ENCODE measurements at places on chromosomes 5 and 9. TPM values are rescaled to one million over a fixed set of nuclear protein-coding genes. Genes with fewer than 3 reads are reported as not detected.

The DOK3 gene
- 3.3 TPM for total RNA-seq

The SMIM23 gene
- not detected for total RNA-seq

The DIRAS2 gene
- not detected for total RNA-seq

The BTNL8 gene
- not detected for total RNA-seq

The PCDHGB6 gene
- total RNA-seq: not detected

The SHROOM1 gene
- 11.5 TPM for total RNA-seq

The SLC1A1 gene
- total RNA-seq: not detected

DNA sequence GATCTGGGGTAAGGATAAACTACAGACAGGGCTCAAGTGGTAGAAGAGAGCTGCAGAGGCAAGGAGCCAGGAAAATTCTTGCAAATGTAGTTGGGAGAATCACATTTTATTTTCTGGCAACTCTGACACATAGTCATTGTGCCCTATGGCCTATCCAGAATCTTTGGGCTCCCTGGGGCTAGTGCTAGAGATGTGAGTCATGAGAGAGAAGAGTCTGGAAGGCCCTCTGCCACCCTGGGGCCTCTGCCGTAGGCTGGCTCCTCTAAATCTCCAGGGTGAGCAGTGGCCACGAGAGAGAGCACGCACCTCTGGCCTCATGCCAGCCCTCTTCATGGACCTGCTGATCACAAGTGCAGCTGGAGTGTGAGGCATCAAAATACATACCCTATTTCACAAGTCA lies 74.3 kb upstream of the SSBP2 start:
- H3K4me1 ChIP-seq: peaks cover 1% of the 10 kb centered on the region
- no peaks in the 10 kb centered on the region for H3K27me3 ChIP-seq
- no peak overlapping the region for H3K27ac ChIP-seq
- H3K4me3 ChIP-seq: no peak overlapping the region
- no peak for DNase-seq
- H3K36me3 ChIP-seq: no peaks in the 10 kb centered on the region

- DNase-seq: no peak
- no peak overlapping the region for H3K27ac ChIP-seq
- H3K36me3 ChIP-seq: no peaks in the 10 kb centered on the region
- H3K4me1 ChIP-seq: no peaks in the 10 kb centered on the region
- no peak overlapping the region for H3K4me3 ChIP-seq
Observed at GRCh38 chr5:106699796-106700195, 970.9 kb downstream of the EFNA5 start.

GRCh38 chr5:112063856-112064255 lies 306.9 kb upstream of the NREP start:
- H3K4me1 ChIP-seq: no peaks in the 10 kb centered on the region
- H3K27ac ChIP-seq: no peak overlapping the region
- peaks cover 6% of the 10 kb centered on the region for H3K27me3 ChIP-seq
- no peaks in the 10 kb centered on the region for H3K36me3 ChIP-seq

DNA sequence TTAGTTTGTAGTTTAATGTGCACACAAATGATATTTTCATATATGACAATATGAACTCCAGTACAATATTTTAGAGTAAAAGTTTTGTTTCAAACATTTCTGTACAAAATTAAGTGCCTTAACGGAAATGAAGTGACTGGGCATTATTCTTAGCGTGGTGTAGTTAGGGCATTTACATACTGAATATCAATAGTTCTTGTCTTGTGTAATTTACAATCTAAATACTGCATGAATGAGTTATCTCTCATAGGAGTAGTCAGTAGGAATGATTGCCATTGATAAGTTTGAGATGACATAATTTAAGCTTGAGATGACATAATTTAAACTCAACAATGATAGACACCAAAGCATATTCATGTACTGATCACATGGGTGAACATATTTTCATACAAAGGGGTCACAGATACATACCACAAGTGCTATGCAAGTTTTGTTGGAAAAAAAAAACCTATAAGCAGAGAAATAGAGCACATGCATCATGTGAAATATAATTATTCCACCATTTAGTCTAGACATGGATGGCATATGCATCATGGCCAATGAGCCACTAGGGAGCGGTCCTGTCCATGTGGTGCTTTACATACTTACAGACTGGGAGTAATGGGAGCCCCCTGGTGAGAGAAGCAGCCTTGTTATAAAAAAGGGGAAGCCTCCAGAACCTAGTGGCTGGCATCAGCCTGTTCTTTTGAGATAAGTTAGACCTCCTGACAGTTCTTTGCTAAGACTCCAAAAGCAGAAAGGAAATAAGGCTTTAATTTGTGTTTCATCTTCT lies 1523.9 kb downstream of the MAT2B start:
- H3K27ac ChIP-seq: no peak overlapping the region
- H3K4me3 ChIP-seq: no peak overlapping the region
- no peaks in the 10 kb centered on the region for H3K36me3 ChIP-seq
- no peaks in the 10 kb centered on the region for H3K27me3 ChIP-seq

DNA sequence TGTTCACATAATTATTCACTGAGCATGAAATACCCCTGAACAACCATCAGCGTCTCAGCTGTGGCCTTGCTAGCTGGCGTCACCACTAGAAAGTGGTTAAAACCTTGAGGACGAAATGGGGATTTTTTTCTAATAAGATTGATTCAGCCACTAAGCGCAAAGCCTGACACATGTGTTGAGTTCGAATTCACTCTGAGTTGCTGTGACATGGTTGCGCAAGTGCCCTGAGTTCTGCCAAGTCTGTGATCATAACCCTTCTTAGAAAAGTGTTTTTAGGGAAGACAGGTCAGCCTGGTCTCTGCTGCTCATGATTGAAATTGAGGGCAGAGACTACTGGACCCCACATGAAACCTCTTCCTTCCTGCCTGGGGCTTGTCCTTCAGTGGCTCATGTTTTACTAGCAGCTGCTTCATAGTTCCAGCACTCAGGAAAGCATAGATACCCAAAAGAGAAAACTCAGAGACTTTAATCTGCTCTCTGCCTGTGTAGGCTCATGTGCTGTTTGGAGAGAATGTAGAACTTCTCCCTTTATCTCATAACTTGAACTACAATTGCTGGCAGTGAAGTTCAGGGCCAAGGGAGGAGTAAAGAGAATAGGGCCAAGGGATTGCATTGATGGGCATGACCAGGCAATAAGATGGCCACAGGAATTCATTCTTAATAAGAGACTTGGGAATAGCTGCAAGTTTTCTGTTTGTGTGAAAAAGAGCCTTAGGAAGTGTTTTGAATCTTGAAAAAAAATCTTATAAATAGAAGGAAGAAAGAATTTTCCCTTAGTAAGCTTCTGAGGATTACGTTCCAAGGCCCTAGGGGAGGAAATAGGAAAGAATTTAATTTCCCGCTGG lies 66.8 kb upstream of the CXCL14 start:
- no peak overlapping the region for H3K27ac ChIP-seq
- DNase-seq: no peak
- no peaks in the 10 kb centered on the region for H3K4me1 ChIP-seq
- no peak overlapping the region for H3K4me3 ChIP-seq
- H3K36me3 ChIP-seq: no peaks in the 10 kb centered on the region

GRCh38 chr9:784916-785315 lies 56.6 kb upstream of the DMRT1 start:
- H3K27me3 ChIP-seq: peaks cover 22% of the 10 kb centered on the region
- peaks cover 10% of the 10 kb centered on the region for H3K4me1 ChIP-seq
- no peak overlapping the region for H3K27ac ChIP-seq

- H3K27ac ChIP-seq: no peak overlapping the region
- no peak overlapping the region for H3K4me3 ChIP-seq
- H3K27me3 ChIP-seq: no peaks in the 10 kb centered on the region
- no peaks in the 10 kb centered on the region for H3K4me1 ChIP-seq
Observed at GRCh38 chr5:106080535-106080934, 1590.2 kb downstream of the EFNA5 start.

GRCh38 chr5:134409321-134409720 lies 2.4 kb downstream of the CDKN2AIPNL start:
- peaks cover 10% of the 10 kb centered on the region for H3K36me3 ChIP-seq
- peaks cover 30% of the 10 kb centered on the region for H3K4me1 ChIP-seq
- H3K27ac ChIP-seq: no peak overlapping the region
- H3K27me3 ChIP-seq: no peaks in the 10 kb centered on the region
- DNase-seq: no peak

- H3K27me3 ChIP-seq: no peaks in the 10 kb centered on the region
- H3K27ac ChIP-seq: peak overlapping the region; percentile 67
- H3K4me1 ChIP-seq: peaks cover 14% of the 10 kb centered on the region
Observed at GRCh38 chr5:80408484-80409366, 861 bp downstream of the ZFYVE16 start.

DNA sequence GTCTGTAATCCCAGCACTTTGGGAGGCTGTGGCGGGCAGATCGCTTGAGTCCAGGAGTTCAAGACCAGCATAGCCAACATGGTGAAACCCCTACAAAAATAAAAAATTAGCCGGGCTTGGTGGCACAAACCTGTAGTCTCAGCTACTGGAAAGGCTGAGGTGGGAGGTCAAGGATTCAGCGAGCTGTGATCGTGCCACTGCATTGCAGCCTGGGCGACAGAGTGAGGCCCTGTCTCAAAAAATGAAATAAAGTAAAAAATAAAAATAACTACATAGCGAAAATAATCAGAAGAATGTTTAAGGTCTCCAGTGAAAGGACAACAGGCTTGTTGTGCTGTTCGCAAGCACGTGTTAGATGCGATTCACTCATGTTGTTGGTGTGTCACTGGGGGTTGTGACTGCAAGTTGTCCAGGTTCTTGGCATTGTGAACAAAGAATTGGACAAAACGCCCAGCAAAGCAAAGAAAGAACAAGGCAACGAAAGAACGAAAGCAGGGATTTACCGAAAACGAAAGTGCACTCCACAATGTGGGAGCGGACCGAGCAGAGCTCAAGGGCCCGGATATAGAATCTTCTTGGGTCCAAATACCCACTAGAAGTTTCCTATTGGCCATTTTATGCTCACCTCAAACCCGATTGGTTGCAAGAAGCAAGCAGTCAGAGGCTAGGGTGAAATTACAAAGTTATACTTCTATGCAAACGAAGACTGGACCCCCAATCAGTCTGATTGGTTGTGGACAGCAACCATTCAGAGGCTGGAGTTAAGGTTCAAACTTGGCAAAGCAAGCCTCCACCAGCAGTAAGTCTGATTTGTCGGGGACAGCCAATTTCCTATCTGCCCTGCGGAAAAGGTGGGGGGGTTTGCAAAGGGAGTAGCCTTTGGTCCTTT lies 844 bp upstream of the MCCC2 start:
- H3K27me3 ChIP-seq: no peaks in the 10 kb centered on the region
- peaks cover 31% of the 10 kb centered on the region for H3K4me1 ChIP-seq
- H3K27ac ChIP-seq: peak overlapping the region; percentile 96
- DNase-seq: peak; percentile 49

DNA sequence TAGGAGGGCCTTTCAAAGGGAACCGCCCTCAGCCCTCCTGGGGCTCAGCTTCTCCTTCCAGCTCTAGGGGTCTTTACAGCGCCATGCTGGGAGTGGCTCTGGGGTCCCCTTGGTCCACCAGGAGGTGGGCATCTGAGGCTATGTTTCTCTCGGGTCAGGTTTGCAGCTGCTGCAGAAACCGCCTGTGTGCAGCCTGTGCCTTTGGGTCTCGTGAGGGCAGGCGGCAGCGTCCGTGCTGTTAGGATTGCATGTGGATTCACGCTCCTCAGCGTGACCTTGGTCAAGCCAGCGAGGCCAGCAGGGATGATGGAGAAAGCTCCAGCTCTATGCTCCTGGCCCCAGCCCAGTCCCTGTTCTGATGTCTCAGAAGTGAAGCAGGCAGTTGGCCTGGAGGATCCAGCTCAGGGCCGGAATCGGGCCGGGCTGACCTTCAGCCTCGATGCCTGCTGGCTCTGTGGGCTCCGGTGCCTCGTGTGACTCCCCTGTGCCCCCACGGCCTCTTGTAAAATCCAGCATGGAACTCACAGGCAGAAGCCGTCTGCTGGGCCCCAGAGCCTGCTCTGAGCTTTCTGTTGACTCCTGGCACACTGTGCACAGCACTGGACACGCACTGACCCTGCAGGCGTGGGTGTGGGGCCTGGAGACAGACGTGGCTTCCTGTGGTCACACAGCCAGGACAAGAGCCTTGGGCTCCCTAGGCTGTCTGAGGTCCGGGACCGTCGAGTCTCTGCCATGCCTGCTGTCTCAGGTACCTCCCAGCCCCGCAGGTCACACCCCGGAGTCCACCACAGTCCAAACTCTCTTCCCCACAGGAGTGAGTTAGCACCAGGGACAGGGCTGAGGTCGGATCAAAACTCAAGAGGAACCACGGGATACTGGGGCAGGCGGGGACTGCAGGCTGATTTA lies 54.3 kb downstream of the TRIP13 start:
- H3K36me3 ChIP-seq: no peaks in the 10 kb centered on the region
- H3K4me1 ChIP-seq: no peaks in the 10 kb centered on the region
- peak; percentile 33 for DNase-seq
- H3K27ac ChIP-seq: no peak overlapping the region
- peaks cover 68% of the 10 kb centered on the region for H3K27me3 ChIP-seq

- H3K27me3 ChIP-seq: peaks cover 3% of the 10 kb centered on the region
- peaks cover 3% of the 10 kb centered on the region for H3K4me1 ChIP-seq
- no peaks in the 10 kb centered on the region for H3K36me3 ChIP-seq
- no peak overlapping the region for H3K27ac ChIP-seq
Observed at GRCh38 chr5:160614136-160614535, 192.5 kb downstream of the PTTG1 start.

- H3K27ac ChIP-seq: peak overlapping the region; percentile 75
- no peaks in the 10 kb centered on the region for H3K36me3 ChIP-seq
- no peak overlapping the region for H3K4me3 ChIP-seq
- DNase-seq: no peak
- H3K4me1 ChIP-seq: peaks cover 51% of the 10 kb centered on the region
Observed at GRCh38 chr5:14364096-14364495, 217.5 kb upstream of the OTULINL start.

GRCh38 chr5:172370237-172370640 lies 84.1 kb downstream of the SH3PXD2B start:
- H3K4me3 ChIP-seq: no peak overlapping the region
- H3K4me1 ChIP-seq: peaks cover 4% of the 10 kb centered on the region
- no peak for DNase-seq

GRCh38 chr5:114185274-114185673 lies 176.6 kb upstream of the KCNN2 start:
- no peaks in the 10 kb centered on the region for H3K27me3 ChIP-seq
- H3K27ac ChIP-seq: no peak overlapping the region
- H3K4me1 ChIP-seq: no peaks in the 10 kb centered on the region

GRCh38 chr9:72583370-72583769 lies 62.0 kb downstream of the TMC1 start:
- peaks cover 4% of the 10 kb centered on the region for H3K27me3 ChIP-seq
- peaks cover 4% of the 10 kb centered on the region for H3K36me3 ChIP-seq
- no peak overlapping the region for H3K4me3 ChIP-seq
- H3K4me1 ChIP-seq: peaks cover 36% of the 10 kb centered on the region
- DNase-seq: no peak

GRCh38 chr5:132389585-132390286 lies 20.2 kb downstream of the SLC22A5 start:
- no peaks in the 10 kb centered on the region for H3K36me3 ChIP-seq
- H3K27me3 ChIP-seq: no peaks in the 10 kb centered on the region
- H3K4me3 ChIP-seq: no peak overlapping the region
- DNase-seq: peak; percentile 50
- peaks cover 56% of the 10 kb centered on the region for H3K4me1 ChIP-seq

DNA sequence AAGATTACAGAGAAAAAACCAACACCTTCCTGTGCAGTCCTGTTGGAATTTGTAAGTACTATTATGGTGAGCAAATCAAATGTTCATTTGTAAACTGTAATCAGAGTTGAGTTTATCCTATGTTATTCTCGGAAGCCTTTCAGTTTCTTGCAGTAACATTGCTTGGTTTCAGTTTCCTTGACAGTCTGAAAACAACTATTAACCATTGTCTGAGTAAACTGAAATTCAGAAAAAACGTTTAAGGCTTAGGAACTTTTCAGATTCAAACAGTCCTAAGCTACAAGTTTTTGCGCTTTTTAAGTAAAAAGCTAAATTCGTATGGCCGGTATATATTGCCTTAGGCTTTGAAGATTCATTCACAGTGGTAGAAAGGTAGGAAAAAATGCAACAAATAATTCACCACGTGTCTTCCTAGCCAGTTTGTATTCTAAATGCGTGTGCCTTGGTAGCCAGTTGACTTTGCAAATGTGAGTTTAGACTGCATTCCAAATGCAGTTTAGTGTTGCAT lies 2.5 kb downstream of the GPBP1 start:
- H3K27ac ChIP-seq: peak overlapping the region; percentile 98
- H3K36me3 ChIP-seq: peaks cover 56% of the 10 kb centered on the region
- H3K4me1 ChIP-seq: peaks cover 50% of the 10 kb centered on the region
- peak overlapping the region; percentile 94 for H3K4me3 ChIP-seq
